SJCRH30 (cell line): ENCODE measurements at places on chromosomes 1 and 21. TPM values are rescaled to one million over a fixed set of nuclear protein-coding genes. Genes with fewer than 3 reads are reported as not detected.
A peak's percentile ranks its signal among the peaks of the same experiment; 100 is the strongest.

DNA sequence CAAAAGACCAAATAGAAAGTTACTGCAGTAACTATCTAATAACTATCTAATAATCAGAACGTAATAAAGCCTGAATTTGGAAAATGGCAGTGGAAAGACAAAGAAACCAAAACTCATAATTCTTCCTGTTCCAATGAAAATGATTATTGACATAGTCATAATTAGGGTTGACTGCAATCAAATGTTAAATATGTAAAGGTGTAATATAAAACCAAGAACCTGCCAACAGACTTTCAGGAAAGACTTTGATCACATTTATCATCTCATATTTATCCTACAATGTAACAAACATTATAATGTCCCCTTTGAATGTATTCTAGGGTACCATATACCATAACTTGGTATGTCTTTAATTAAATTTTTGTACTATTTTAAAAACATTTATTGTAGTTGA is 26.9 kb downstream of the NRIP1 start:
- peaks cover 62% of the 10 kb centered on the region for H3K36me3 ChIP-seq
- no peaks in the 10 kb centered on the region for H3K4me1 ChIP-seq

- no peak overlapping the region for H3K4me3 ChIP-seq
- no peaks in the 10 kb centered on the region for H3K36me3 ChIP-seq
- H3K27me3 ChIP-seq, result no peaks in the 10 kb centered on the region
- H3K4me1 ChIP-seq, result peaks cover 45% of the 10 kb centered on the region
- peak overlapping the region; percentile 15; the same call in 1 of the 2 replicates for H3K27ac ChIP-seq
Measured at GRCh38 chr1:85244271-85245061, 15.0 kb downstream of the C1orf52 start.

DNA sequence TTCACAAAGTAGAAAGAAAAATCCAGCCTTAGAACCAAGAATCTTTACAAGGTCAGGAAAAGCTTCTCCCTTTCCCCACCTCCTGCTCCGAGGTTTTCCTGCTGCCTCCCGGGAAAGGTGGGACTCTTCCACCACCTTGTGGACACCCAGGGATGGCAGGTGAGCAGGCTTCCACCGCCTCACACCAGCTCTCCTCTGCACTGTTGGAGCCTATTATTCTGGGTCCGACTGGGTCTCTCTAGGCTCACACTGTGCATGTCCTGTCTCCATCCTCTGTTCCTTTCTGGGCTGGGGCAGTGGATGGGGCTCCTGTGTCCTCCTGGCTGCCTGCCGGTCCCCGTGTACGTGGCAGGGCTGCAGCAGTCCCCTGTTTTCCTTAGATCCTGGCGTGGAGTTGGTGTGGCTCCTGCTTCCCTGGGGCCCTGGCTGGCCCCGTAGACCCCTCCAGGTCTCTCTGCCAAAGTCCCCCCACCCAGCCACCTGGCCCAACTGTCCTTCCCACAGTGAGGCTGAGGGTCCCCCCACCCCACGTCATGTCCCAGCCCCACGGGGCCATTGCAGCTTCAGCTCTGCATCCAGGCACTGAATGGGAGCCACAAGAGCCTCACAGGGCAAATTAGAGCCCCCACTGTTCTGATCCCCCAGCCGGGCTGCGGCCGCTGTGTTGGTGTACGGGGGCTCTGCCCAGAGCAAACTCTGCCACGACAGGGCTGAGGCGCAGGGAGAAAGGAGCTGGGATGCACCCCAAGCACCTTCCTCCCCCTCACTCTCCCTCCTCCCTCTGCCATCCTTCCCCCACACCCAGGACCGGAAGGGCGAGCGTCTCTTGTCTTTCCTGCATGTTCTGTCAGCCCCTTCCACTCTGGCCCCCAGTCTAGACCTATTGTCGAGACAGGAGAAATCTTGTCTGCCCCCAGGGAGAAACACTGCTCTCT is 3.3 kb upstream of the SLC45A1 start:
- H3K4me3 ChIP-seq, result peak overlapping the region; percentile 5
- DNase-seq, result peak; percentile 87
- H3K4me1 ChIP-seq, result peaks cover 23% of the 10 kb centered on the region
- H3K27me3 ChIP-seq, result no peaks in the 10 kb centered on the region

GRCh38 chr1:109137958-109138357 is 24.0 kb downstream of the ELAPOR1 start:
- H3K27me3 ChIP-seq, result no peaks in the 10 kb centered on the region
- no peaks in the 10 kb centered on the region for H3K4me1 ChIP-seq
- no peak overlapping the region for H3K4me3 ChIP-seq
- H3K27ac ChIP-seq, result no peak overlapping the region
- H3K36me3 ChIP-seq, result no peaks in the 10 kb centered on the region

PRRX1 gene
- total RNA-seq, result 0.73 and 1.1 TPM in 2 replicates

ZNF697 gene
- 6.2 and 7.6 TPM in 2 replicates for total RNA-seq

DNA sequence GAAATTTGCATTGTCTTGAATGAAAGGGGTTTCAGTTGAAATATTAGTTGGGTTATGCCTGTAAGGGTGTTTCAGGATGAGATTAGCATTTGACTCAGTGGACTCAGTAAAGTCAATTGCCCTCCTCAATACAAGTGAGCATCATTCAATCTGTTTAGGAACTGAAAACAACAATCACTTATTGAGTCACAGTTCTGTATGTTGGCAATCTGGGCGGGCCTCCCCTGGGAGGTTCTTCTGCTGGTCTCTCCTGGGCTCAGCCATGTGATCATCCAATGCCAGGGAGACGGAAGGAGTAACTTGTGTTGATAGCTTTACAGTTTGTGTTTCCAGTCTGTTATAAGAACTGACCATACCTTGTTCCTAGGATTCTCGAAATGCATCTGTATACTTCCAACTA is 262.9 kb upstream of the RUNX1 start:
- DNase-seq, result no peak
- no peaks in the 10 kb centered on the region for H3K27me3 ChIP-seq
- no peak overlapping the region for H3K27ac ChIP-seq

AK4 gene
- 54.5 and 57.2 TPM in 2 replicates for total RNA-seq
